Activated T-cell treated with anti-CD3 and anti-CD28 coated beads for 4 hours (primary cell): ENCODE measurements at places on chromosomes 6 and 20.

GRCh38 chr6:16852671-16853070, 91.4 kb upstream of the ATXN1 start:
- DNase-seq, result no peak

DNA sequence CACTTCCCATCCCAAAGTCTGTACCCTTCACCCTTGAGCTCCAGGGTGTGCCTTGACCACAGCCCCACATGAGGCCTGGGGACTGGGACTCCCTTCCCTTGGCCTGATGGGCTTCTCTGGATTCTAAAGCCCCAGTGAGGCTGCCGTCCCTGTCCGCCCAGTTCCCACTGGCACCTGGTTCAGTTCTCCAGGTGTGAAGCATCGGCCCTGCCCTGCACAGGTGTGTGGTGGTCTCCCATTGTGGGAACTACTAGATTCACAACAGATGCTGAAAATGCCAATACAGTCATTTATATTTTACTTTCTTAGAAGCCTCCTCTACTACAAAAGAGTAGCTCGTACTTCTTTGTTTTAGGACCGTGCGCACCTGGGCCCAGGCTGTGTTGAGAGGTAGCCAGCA, 72.8 kb downstream of the TTLL2 start:
- DNase-seq, result no peak

DNA sequence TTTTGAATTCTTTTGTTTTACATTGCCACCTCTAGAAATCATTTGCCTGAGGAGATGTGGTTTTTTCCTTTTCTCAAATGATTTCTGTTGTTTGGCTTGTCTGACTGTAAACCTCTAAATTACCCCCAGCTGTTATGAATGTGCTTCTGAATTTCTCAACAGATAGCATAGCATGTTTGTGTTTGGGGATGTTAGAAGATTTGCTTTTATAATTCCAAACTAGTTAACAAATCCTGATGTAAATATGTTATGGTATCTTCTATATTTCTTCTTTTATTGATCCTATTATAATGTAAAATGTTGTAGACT, 31.6 kb upstream of the EZR start:
- no peak for DNase-seq

GRCh38 chr20:64140061-64140931, 24.0 kb upstream of the MYT1 start:
- DNase-seq, result no peak

DNA sequence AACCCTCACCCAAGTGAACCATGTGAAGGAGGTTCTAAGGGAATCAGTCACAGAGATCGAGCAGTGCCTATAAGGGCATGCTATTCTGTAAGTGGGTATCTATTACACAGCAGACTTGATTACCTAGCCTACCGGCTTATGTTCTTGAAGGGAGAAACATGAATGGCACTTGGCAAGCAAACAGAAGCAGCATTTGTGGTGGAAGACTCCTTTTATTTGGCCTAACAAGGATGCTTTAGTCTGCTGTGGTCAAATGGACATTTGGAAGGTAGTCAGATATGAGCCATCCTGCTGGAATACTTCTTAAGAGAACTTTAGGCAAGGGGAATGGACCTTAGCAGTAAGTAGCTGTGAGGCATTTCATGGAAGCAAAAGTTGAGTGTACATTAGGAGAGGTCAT, 126.3 kb downstream of the COL12A1 start:
- DNase-seq, result no peak

GRCh38 chr6:2937627-2938003, 33.8 kb downstream of the SERPINB6 start:
- DNase-seq, result no peak
